ENCODE measurements at places on chromosomes 4 and X. TPM values are rescaled to one million over a fixed set of nuclear protein-coding genes. Genes with fewer than 3 reads are reported as not detected.

The KCND1 gene
- total RNA-seq = not detected

The MMRN1 gene
- total RNA-seq = not detected

The PGRMC2 gene
- total RNA-seq = 19.8 TPM

The CFAP47 gene
- not detected for total RNA-seq

Data from HepG2 (cell line).